ENCODE measurements at places on chromosomes 3 and 15. TPM values are rescaled to one million over a fixed set of nuclear protein-coding genes. Genes with fewer than 3 reads are reported as not detected.

TLR9 gene
- polyA plus RNA-seq: 0.08 TPM

SI gene
- polyA plus RNA-seq: 0.27 TPM

NR2F2 gene
- polyA plus RNA-seq: 20.1 TPM

PYDC2 gene
- polyA plus RNA-seq: not detected

TAMM41 gene
- 13.1 TPM for polyA plus RNA-seq

CPA3 gene
- polyA plus RNA-seq: 0.35 TPM

SLC28A2 gene
- not detected for polyA plus RNA-seq

GJD2 gene
- not detected for polyA plus RNA-seq

ZNF609 gene
- 3.4 TPM for polyA plus RNA-seq

CFAP44 gene
- 2.5 TPM for polyA plus RNA-seq

NRROS gene
- polyA plus RNA-seq: 0.83 TPM

MESP2 gene
- polyA plus RNA-seq: 0.20 TPM

CCR9 gene
- polyA plus RNA-seq: not detected

MNS1 gene
- 0.99 TPM for polyA plus RNA-seq

RETNLB gene
- polyA plus RNA-seq: not detected

CMTM7 gene
- polyA plus RNA-seq: 2.6 TPM

ILDR1 gene
- polyA plus RNA-seq: not detected

ZNF660 gene
- polyA plus RNA-seq: 0.21 TPM

GATM gene
- 16.5 TPM for polyA plus RNA-seq

CATSPER2 gene
- polyA plus RNA-seq: 3.2 TPM

SEMA5B gene
- 0.48 TPM for polyA plus RNA-seq

FBXO40 gene
- polyA plus RNA-seq: 28.1 TPM

MAGI1 gene
- polyA plus RNA-seq: 8.1 TPM

KLHL40 gene
- 822 TPM for polyA plus RNA-seq

OCA2 gene
- 0.03 TPM for polyA plus RNA-seq

REC114 gene
- not detected for polyA plus RNA-seq

HGD gene
- 0.13 TPM for polyA plus RNA-seq

RNF7 gene
- 87.1 TPM for polyA plus RNA-seq

SUSD5 gene
- polyA plus RNA-seq: 0.30 TPM

DZIP3 gene
- 2.9 TPM for polyA plus RNA-seq

OR5H15 gene
- polyA plus RNA-seq: not detected

SNTN gene
- not detected for polyA plus RNA-seq

GPR62 gene
- 0.07 TPM for polyA plus RNA-seq

SKOR1 gene
- 0.06 TPM for polyA plus RNA-seq

All from psoas muscle (tissue), 8 donors.